Omental fat pad (tissue), 4 donors: ENCODE measurements at places on chromosomes 1 and 21. TPM values are rescaled to one million over a fixed set of nuclear protein-coding genes. Genes with fewer than 3 reads are reported as not detected.

NBPF4 gene
- total RNA-seq = not detected

NTMT2 gene
- total RNA-seq = not detected

PLEKHN1 gene
- total RNA-seq = 0.48 TPM

PALMD gene
- 86.2 TPM for total RNA-seq

DNA sequence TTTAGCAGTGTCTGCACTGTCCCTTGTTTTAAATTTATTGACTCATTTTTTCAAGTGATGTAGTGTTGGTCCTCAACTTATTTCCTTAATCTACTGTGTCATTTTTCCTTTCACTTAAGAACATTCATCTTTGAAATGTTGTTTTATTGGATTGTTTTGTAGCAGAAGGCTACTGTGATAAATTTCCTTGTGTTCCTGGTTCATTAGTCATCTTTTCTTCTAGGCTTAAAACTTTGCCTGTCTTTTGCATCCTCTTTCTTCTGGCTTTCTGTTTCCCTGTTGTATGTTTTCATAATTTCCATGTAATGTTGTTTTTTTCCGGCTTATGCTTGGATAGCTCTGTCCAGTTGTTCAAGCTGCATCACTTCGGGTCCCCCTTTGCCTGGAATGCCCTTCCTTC is 61.9 kb downstream of the UBE2T start:
- no peak for DNase-seq

GRCh38 chr1:9350013-9350908 is 57.6 kb downstream of the SPSB1 start:
- DNase-seq = no peak

DNA sequence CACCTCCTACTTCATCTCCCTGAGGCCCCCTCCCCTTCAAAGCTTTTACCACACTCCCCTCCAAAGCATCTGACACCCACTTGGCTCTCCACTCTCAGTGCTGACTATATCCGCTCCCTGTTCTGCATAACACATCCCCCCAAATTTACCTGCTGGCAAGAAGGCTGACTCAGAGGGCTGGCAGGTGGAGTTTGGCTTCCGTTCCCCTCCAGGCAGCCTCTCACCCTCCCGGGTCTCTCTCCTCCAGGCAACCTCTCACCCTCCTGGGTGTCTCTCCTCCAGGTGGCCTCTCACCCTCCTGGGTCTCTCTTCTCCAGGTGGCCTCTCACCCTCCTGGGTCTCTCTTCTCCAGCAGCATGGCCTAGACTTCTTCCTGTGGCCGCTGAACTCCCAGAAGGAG is 562.1 kb downstream of the NPHP4 start:
- DNase-seq = no peak

DNA sequence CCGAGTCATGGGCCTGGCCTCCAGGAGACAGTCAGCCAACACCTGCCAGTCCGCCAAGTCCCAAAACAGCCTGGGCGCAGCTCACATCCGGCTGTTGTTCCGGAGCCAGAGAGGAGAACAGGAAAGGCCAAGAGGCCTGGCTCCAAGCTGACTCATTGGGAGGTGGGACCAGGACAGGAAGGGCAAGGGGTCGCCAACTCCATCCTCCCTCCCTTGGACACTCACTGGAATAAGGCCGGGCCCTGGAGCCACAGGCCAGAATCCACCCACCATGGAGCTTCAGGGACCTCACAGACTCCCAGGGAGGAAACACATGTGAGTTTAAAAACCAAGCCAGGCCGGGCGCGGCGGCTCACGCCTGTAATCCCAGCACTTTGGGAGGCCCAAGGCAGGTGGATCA is 25.1 kb upstream of the CLIC4 start:
- peak; percentile 30 for DNase-seq

GRCh38 chr1:238488401-238488800 is 597.7 kb upstream of the ZP4 start:
- DNase-seq = no peak

DNA sequence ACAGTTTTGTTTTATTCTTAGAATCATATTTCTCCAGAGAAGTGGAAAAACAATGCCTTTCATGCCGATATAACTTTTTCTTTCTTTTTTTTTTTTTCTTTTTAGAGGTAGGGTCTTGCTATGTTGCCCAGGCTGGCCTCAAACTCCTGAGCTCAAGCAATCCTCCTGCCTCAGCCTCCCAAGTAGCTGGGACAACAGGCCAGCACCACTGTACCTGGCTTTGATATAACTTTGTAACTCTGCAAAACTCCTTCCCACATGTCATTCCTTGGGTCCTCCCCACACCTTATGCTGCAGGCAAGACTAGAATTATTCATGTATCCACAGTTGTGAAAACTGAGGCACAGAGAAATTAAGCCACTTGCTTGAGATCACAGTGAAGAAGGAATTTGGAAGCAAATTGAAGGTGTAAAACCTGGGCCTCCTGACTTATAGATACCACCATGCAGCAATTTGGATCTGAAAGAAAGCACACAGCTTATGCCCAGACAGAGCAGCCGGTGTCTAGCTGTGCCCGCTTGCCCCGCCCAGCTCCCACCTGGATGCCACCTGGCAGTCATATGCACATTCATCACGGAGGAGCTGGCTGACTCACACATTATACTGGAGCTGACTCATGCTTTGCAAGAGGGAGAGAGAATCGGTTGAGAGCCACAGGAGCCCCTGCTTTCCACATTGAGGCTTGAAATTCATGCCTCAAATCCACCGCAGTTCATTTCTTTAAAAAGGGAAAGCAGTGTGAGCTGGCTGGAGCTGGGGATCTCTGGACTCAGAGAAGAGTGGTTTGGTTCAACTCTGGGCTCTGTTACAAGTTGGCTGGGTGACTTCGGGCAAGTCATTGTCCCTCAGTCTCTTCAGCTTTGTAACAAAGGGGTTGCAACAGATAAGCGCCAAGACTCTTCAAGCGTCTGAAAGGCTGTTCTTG is 8.3 kb upstream of the SLC2A1 start:
- DNase-seq = peak; percentile 42
